ENCODE measurements at places on chromosomes 6 and 20.

GRCh38 chr6:99822741-99823512 is 171.1 kb downstream of the MCHR2 start:
- peak; percentile 45 for DNase-seq

- no peak for DNase-seq
Measured at GRCh38 chr6:147566244-147566898, 57.9 kb downstream of the SAMD5 start.

- no peak for DNase-seq
Measured at GRCh38 chr6:43728586-43728985, 41.0 kb upstream of the MRPS18A start.

- no peak for DNase-seq
Measured at GRCh38 chr20:10658876-10659632, 14.7 kb downstream of the JAG1 start.

- no peak for DNase-seq
Measured at GRCh38 chr6:115582386-115582785, 478.3 kb downstream of the FRK start.

DNA sequence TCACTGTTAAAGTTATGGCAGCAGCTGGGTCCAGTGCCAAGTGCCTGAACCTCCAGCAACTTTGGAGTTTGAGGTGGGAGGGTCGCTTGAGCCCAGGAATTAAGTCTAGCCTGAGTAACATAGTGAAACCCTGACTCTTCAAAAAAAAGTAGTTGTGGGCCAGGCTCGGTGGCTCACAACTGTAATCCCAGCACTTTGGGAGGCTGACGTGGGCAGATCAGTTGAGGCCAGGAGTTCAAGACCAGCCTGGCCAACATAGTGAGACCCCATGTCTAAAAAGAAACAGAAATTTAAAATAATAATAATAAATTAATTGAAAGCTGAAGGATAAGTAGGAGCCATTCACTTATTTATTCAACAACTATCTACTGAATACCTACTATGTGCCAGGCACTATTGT is 33.8 kb downstream of the FKBP5 start:
- no peak for DNase-seq

- DNase-seq: no peak
Measured at GRCh38 chr20:62665826-62666735, 23.8 kb downstream of the SLCO4A1 start.

- no peak for DNase-seq
Measured at GRCh38 chr6:79065232-79065631, 12.8 kb downstream of the PHIP start.

DNA sequence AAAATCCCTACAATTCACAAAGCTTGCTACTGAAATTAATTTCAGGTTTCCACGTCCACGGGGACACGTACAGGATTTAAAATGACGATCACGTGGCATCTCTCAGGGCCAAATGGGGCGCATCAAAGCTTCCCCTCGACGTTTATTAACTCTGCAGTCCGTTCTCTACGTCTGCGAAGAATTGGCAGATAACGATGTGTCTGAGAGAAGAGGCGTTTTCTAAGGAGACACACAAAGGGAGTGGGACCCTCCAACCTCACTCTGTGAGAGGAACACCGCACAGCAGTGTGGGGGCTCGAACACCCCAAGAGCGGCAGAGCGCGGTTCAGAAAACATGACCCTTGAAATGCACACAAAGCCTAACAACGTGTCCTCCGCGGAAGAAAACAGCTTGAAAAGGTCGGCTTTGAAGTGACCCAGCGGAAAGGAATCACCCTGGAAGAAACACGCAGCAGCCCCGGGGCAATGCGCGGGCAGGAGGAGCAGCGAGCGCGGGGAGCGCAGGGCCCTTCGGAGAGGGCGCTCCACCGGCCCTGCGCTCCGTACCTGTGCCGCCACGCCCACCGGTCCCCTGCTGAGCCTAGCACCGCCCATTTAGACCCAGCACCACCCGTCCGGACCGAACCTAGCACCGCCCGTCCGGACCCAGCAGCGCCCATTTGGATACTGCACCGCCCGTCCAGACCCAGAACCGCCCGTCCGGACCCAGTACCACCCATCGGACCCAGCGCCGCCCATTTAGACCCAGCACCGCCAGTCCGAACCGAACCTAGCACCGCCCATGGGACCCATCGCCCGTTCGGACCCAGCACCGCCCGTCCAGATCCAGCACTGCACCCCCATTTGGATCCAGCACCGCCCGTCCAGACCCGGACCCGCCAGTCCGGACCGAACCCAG is 1.1 kb upstream of the AFDN start:
- peak; percentile 41 for DNase-seq

- DNase-seq: no peak
Measured at GRCh38 chr6:79605061-79605460, 26.1 kb upstream of the SH3BGRL2 start.
